ENCODE measurements at places on chromosomes 1 and 21. TPM values are rescaled to one million over a fixed set of nuclear protein-coding genes. Genes with fewer than 3 reads are reported as not detected.

DNA sequence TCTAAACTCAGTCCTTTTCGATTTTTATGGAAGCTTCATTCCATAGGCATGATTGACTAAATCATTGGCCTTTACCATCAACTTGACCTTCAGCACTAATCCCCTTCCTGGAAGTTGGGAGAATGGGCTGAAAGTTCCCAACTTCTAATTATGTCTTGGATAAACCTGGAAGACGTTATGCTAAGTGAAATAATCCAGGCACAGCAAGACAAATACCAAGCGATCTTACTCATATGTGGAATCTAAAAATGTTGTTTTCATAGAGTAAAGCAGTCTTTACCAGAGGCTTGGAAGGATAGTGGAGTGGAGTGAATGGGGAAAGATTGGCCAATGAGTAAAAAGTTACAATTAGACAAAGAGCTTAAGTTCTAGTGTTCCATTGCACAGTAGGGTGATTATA lies 1453.2 kb downstream of the PLA2G4A start:
- DNase-seq = peak; percentile 13

Gene LAMB3
- 16.1 TPM for total RNA-seq

GRCh38 chr1:112017183-112017582 lies 27.7 kb upstream of the KCND3 start:
- DNase-seq = no peak

GRCh38 chr1:177286396-177286795 lies 115.6 kb downstream of the BRINP2 start:
- no peak for DNase-seq

Gene LAX1
- total RNA-seq = 4.1 TPM

DNA sequence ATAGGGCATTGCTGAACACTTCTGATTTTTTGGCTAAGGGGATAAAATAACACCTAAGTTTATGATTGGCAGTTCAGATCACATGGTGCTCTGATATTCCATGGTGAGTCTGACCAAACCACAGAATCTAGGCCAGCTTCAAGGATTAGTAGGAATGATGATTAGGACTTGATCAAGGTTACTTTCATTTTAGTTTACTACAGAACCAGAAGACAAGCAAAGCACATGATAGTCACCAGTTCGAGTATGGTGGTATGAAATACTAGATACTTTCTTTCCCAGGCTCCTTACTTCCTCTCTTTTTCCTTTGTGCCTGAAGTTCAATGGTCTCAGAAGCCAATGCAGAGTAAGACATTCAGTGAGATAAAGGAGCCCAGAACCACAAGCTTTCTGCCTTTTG lies 26.6 kb downstream of the S100A10 start:
- no peak for DNase-seq

GRCh38 chr1:175150596-175151319 lies 41.8 kb downstream of the KIAA0040 start:
- DNase-seq = no peak

DNA sequence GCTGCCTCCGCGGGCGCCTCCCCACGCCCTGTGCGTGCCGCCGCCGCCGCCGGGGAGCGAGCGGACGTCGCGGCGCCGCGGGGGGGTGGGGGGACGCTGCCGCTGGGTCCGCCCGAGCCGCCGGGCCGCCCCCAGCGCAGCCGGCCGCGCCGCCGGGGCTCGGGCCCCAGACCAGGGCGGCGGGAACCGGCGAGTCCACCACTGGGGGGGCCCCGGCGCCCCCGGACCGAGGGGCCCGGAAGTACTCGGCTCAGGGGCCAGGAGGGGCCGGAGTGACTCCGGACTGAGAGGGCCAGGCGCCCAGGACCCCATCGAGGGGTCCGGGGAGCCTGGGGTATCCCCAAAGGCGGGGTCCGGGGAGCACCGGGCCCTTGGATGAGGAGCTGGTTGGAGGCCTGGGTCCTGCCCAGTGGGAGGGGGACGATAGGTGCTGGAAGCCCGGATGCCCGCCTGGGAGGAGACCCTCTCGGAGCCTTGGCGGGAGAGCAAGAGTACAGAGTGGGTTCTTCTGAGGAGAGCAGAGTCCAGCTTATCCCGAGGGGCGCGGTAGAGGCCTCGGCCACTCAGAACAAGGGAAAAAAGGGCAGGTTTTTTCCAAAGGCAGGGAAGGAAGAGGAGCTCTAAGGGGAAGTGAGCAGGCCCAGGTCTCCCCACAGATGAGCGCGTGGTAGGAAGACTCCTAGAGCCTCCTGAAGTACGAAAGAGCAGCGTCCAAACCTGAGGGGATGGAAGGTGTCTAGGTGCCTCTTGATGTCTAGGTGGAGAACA lies 556 bp downstream of the GMEB1 start:
- peak; percentile 65 for DNase-seq

Gene CCDC18
- 2.4 TPM for total RNA-seq

DNA sequence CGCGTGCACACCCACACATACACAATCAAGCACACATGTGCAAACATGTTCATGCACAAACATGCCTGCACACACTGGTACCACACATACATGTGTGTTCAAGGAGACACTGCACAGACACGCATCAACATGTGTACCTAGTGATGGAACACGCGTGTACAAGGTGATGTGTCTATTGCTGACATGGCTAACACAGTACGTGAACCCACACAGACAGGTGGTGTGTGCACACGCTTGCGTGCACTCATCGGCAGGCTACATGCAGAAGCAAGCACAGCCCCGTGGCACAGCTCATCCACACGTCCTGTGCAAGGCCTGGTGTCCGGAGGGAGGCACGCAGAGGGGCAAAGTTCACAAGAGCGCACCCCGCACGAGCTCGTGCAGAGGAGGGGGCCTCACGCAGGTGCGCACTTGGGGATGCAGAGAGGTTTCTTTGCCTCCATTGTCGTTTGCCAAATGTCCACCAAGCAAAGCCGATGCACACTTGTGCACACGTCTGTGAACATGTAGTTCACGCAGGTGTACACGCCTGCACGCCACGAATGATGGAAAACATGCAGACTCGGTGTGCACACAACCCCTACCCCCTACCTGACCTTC lies 969 bp downstream of the ACAP3 start:
- no peak for DNase-seq

- no peak for DNase-seq
These were observed 101.7 kb upstream of the HAO2 start for GRCh38 chr1:119266858-119267257.

Gene HES3
- total RNA-seq = not detected

Data from umbilical cord (tissue), 2 donors.